ENCODE measurements at places on chromosomes 5 and 9. TPM values are rescaled to one million over a fixed set of nuclear protein-coding genes. Genes with fewer than 3 reads are reported as not detected.

Gene TERT
- total RNA-seq: 0.33 TPM

GRCh38 chr5:172211676-172212075 is 17.7 kb downstream of the EFCAB9 start:
- no peaks in the 10 kb centered on the region for H3K27me3 ChIP-seq
- H3K27ac ChIP-seq: no peak overlapping the region
- H3K36me3 ChIP-seq: peaks cover 50% of the 10 kb centered on the region
- no peak overlapping the region for H3K4me3 ChIP-seq

- H3K4me3 ChIP-seq: no peak overlapping the region
- no peaks in the 10 kb centered on the region for H3K27me3 ChIP-seq
- H3K36me3 ChIP-seq: peaks cover 37% of the 10 kb centered on the region
- no peaks in the 10 kb centered on the region for H3K4me1 ChIP-seq
- DNase-seq: no peak
Measured at GRCh38 chr5:179588166-179588565, 35.3 kb downstream of the HNRNPH1 start.

DNA sequence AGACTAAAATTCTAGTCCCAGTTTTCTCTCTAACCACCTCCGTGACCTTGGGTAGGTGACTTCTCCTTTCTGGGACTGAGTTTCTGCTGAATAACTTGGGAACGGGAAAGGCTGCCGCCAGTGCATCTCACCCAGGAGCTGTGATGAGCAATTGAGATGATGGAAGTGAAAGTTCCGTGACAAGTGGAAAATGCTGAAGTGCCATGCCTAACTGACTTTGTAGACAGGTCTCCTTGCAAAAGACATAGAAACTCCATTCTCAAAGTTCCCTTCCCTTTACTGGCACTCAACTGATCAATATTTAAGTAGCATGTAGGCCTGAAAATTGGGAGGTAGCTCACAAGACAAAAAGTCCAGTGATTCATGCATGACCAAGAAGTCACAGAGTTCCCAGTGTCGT is 6.3 kb upstream of the ADAM19 start:
- H3K36me3 ChIP-seq: no peaks in the 10 kb centered on the region
- no peak for DNase-seq
- no peaks in the 10 kb centered on the region for H3K27me3 ChIP-seq
- H3K27ac ChIP-seq: no peak overlapping the region
